ENCODE measurements at places on chromosomes 7 and 10.

DNA sequence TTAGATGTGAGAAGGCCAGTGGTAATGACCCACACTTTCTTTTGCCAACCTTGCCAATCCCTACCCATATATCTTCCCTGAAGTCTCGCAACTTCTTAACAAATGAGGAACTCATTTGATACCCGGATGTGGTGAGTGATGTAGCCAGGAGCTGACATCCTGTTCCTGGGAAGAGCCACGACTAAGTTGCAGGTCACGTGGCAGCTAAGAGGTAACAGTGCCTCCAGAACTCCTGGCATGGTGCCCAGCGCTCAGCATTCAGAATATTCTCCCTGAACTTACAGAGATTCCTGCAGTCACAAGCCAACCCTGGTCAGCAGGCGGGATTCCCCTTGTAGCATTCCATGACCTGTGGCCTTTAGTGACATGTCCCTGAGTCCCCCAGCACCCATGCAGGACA lies 282.5 kb downstream of the GALNT17 start:
- no peak for DNase-seq

DNA sequence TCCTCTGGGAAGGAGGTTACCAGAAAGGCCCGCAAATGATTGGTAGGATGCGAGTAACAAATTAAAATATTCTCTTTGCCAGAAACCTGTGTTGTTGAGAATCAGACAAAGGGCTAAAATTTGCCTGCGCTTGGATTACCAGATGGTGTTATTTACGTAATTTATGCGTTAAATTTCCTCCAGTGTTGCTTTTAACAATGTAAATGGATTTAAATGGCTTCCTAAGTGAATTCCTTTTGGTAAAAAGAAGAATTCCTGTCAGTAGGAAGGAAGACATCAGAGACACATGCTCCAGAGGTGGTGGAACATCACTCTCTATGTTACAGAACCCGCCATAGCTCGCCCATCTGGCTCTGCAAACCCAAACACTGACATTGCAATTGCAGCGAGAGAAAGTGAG lies 520.6 kb downstream of the GALNT17 start:
- DNase-seq = no peak

DNA sequence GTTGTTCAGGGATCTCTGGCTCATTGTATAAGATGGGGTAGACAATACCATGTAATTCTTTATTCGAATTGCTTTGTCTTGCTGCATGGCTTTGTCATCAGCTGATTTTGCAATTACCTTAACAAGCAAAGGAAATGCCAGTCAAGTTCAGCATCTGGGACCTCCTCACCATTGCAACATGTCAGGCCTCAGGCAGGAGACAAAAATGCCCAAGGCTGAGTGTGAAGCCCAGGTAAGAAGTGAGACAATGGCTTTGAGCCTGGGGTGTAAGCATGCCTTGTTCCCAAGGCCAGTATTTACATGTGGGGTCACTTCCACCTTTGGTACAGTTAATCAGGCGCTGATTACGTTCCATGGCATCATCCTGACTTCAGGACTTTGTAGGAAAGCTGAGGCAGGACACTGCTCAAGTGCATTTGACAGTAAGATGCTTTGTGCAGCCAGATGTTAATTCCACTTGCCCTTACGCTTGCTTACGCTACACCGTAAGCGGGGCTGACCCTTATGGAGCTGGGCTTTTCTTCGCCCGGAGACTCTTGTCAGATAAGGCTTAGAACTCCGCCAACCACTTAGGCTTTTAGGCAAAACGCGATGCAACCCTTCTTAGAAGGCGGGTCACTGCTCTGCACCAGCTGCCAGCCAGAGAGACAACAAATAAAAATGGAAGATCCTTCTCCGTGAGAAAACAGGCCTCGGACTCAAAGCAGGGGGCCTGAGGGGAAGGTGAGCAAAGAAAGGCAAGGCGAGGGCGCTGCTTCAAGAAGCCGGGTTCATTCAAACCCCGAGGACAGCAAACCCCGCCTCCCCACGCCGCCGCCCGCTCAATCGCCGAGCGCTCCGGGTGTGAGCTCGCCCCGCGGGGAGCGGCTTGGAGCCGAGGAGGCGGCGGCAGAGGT lies 1.3 kb upstream of the SP4 start:
- no peak for DNase-seq

GRCh38 chr7:25272265-25272664 lies 44.0 kb upstream of the NPVF start:
- DNase-seq = no peak

GRCh38 chr10:43972976-43973647 lies 324.4 kb upstream of the ZNF32 start:
- no peak for DNase-seq

- no peak for DNase-seq
Observed at GRCh38 chr10:10292501-10292900, 725.2 kb upstream of the CELF2 start.

GRCh38 chr7:157840914-157841772 lies 504.3 kb downstream of the DNAJB6 start:
- no peak for DNase-seq

- DNase-seq = no peak
Observed at GRCh38 chr10:34996843-34997242, 93.3 kb downstream of the CUL2 start.

DNA sequence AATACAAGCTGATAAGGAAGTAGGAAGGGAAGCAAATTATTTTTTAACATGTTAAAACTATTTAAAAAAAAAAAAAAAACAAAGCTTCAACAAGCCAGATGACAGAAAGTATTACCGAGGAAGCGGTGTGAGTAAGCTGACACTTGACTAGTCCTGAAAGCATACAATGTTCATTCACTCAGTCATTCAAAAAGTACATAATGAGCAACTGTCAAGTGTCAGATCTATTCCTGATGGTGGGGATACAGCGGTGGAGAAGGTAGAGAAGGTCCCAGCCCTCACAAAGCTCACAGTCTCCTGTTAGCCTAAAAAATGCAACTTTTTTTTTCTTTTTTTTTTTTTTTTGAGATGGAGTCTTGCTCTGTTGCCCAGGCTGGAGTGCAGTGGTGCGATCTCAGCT lies 40.0 kb downstream of the RAPGEF5 start:
- no peak for DNase-seq

DNA sequence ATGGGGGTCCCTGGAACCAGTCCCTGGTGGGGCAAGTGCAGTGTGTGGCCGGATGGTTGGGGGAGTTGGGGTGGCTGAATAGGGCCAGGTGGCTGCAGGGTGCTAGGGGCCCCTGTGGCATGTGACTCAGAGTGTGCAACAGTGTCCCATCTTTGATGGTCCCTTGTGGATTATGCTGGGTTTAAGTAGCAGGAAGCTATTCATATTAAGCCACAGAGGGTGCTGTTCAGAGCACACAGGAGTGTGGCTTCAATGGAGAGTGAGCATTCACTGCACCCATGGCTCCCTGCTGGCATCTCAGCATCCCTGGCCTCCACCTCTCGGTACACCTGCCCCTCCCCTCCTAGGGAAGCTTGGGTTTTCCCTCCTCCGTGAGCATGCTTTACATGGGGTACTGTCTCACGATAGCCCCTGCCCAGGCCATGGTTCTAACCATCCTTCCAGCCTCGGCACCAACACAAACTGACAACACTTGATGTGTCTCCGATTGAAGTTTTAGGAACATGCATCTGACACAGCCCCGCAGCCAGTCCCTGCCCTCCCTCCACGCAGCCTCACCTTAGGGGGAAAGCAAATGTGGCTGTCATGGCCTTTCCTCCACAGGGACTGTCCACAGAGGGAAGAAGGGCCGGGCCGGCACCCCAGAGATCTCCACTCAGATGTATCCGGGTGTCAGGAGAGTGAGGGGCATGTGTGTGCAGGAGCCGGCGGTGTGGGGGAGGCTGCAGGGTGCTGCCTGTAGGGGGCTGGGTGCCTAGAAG lies 30.4 kb upstream of the PPIF start:
- DNase-seq = no peak

GRCh38 chr7:132435016-132435990 lies 141.0 kb downstream of the PLXNA4 start:
- no peak for DNase-seq

DNA sequence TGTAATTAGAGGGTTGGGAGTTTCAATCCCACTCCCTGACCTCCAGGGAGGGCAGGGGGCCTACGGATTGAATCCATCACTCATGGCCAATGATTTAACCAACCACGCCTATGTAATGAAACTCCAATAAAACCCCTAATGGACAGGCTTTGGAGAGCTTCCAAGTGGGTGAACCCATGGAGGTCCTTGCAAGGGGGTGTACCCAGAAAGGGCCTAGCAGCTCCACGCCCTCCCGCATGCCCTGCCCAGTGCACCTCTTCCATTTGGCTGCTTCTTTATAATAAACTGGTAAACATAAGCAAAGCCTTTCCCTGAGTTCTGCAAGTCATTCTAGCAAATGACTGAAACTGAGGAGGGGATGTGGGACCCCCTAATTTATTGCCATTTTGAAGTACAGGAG lies 280.1 kb downstream of the FRMD4A start:
- DNase-seq = no peak

- DNase-seq = no peak
Observed at GRCh38 chr10:31878486-31878885, 50.1 kb downstream of the ARHGAP12 start.

DNA sequence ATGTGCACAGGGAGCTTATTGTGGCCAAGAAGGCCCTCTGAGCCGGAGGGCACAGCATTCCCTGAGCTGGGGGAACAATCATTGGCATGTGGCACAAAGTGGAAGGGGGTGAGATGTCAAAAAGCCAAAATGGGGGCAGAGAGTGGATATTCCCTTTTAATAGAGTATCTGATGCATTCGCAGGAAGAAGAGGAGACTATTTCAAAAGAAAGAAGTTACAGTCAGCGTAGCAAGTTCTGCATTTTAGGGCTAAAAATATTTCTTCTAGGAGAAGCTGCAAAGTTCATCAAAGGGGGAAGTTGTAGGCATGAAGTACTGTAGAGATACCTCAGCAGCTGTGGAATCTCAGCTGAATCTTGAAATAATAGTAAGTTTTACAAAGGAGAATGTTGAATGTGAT lies 136.0 kb upstream of the WDR11 start:
- no peak for DNase-seq

GRCh38 chr7:34327681-34328080 lies 330.3 kb upstream of the NPSR1 start:
- DNase-seq = no peak

- DNase-seq = no peak
Observed at GRCh38 chr7:54354436-54354835, 187.7 kb upstream of the VSTM2A start.

DNA sequence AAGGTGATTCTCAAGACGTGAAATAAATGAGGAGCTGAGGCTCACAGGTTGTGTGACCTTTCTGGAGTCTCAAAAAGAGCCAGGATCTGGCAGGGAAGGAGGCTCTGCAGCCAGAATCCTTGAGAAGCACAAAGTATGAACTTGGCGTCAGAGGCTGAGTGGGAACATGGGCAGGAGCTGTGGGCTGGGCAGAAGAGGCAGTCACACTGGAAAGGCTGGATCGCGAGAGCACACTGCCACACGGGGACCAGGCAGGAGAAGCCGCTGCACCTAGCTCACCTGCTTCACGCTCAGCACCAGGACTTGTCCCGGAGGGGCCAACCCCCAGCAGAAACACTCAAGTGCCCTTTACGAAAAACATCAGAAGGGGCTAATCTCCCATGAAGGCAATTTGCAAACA lies 535.0 kb downstream of the TNS3 start:
- DNase-seq = no peak

GRCh38 chr10:13651969-13652720 lies 65.4 kb downstream of the PRPF18 start:
- no peak for DNase-seq

- DNase-seq = no peak
Observed at GRCh38 chr7:158740657-158741293, 36.2 kb upstream of the NCAPG2 start.

DNA sequence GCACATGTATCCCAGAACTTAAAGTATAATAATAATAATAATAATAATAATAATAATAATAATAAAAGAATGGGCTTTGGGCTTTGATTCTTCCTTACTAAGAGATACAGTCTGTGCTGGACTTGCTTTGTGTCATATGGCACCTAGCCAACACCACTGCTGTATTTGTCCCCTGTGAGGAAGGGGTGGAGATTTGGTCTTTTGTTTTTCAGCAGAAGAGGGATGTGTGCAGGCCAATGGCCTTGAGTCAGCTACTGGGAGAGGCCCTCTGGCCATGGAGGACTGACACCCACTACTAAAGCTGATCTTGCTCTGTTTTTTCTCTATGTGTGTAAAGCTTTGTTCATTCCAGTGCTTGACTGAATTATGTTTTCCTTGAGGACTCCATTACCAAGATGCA lies 573.0 kb upstream of the PCDH15 start:
- DNase-seq = no peak

- no peak for DNase-seq
Observed at GRCh38 chr10:76881477-76882220, 756.0 kb downstream of the KCNMA1 start.

- DNase-seq = no peak
Observed at GRCh38 chr7:2529161-2530070, 9.8 kb downstream of the LFNG start.

GRCh38 chr10:77436257-77436975 lies 201.2 kb downstream of the KCNMA1 start:
- no peak for DNase-seq

- no peak for DNase-seq
Observed at GRCh38 chr10:96188916-96189315, 58.8 kb downstream of the ZNF518A start.

GRCh38 chr10:112177247-112177646 lies 6.3 kb downstream of the GPAM start:
- DNase-seq = no peak

GRCh38 chr10:5117026-5117425 lies 22.8 kb downstream of the AKR1C3 start:
- DNase-seq = no peak

- DNase-seq = no peak
Observed at GRCh38 chr7:71191771-71192170, 59.8 kb downstream of the GALNT17 start.

- peak; percentile 76 for DNase-seq
Observed at GRCh38 chr7:106009503-106010226, 46.6 kb downstream of the CDHR3 start.

Measured in GOT3 (cell line).